NCI-H524 treated with DMSO at 0.1 percent for 48 hours (cell line): ENCODE measurements at places on chromosomes 1 and 21.

DNA sequence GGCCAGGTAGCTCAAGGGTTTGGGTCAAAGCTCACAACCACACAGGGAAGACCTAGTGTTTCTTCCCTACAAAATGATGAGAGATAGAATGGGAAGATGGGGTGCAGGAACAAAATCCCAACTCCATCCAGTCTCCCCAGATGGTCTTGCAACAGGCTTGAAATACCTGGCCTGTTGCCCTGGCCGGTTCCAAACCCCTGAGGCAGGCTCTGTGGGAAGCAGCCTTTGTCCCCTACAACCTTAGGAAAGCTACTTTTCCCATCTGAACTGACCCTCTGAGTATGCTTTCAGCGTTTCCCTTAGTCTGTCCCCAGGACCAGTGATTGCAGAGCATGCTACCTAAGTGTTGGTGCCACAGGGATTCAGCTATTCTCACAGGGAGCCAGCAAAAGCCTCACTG is 104.0 kb downstream of the GDAP2 start:
- no peak for DNase-seq

GRCh38 chr1:184020855-184021254 is 16.7 kb downstream of the COLGALT2 start:
- no peak for DNase-seq

GRCh38 chr1:54937469-54937868 is 43.0 kb upstream of the TMEM61 start:
- DNase-seq, result no peak

GRCh38 chr1:80925130-80925805 is 875.5 kb upstream of the ADGRL2 start:
- DNase-seq, result no peak

GRCh38 chr1:39649636-39650185 is 10.3 kb upstream of the HEYL start:
- no peak for DNase-seq

- DNase-seq, result no peak
These were observed 351.8 kb upstream of the FMN2 start for GRCh38 chr1:239739919-239740318.

DNA sequence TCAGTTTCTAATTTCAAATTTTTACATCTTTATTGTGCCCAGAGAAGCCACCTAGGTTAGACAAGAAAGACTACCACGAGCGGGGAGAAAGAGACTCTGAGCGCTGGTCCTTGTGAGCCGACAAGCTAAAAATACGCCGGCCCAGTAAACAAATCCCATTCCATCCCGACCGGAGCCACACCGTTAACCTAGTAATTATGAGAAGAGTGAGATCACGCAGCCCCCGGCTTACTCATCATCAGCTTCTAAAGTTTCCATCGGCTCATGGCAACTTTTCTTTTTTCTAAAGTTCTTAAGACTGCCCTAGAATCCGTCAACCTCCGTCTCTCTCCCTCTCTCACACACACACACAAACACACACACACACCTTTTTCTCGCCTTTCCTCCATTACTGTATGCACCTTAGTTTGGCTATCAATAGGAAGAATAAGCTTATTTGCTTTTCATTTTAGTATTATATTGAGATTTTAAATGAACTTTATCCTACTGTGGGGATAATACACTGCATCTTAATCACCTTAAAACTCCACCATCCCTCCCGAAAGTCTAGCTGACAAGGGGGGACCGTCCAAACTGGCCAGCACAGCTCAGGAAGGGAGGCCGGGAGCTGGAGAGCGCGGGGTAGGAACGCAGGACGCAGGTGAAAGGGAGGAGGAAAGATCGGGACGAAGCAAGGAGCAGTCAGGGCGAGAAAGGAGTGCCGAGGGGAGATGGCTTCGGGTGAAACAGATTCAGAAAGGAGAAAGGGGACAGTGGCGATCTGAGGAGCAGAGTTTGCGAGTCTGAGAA is 728 bp downstream of the OTUD7B start:
- no peak for DNase-seq

DNA sequence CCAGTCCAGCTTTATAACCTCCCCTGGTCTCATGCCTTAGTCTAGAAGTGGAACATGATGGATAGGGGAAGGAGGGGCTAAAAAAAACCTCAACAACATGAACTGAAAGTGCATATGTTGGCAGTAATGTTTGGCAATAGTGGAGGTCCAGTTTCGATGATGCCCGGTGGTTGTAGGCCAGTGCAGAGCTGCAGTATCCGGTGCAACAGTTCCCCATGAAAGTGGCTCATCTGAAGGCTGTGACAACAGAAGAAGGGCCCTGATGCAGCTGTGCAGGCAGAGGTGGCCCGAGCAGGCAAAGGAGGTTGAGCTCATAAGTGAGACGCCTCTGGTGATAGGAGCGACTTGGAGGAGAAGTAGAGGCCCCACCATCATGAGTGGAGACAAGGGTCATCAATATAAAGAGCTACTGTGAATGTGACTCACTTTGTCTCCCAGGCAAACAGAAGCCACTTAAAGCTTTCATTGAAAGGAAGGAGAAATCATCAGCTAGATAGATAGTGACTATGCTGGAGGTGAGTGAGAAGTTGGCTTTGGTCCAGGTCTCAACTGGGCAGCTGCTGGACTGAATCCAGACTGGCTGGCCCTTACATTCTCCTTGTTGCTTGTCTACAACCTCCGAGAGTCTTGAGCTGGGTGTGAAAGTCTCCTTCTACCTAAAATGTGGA is 10.2 kb upstream of the CREG1 start:
- DNase-seq, result no peak

- DNase-seq, result no peak
These were observed 50.4 kb upstream of the KIAA1614 start for GRCh38 chr1:180862305-180862704.

GRCh38 chr1:156086256-156086662 is 4.0 kb upstream of the MEX3A start:
- DNase-seq, result no peak

- DNase-seq, result no peak
These were observed 38.8 kb upstream of the PGD start for GRCh38 chr1:10360045-10360444.

GRCh38 chr21:29656504-29657239 is 283.1 kb downstream of the GRIK1 start:
- DNase-seq, result no peak

- no peak for DNase-seq
These were observed 76.5 kb upstream of the MAP10 start for GRCh38 chr1:232728507-232729263.

GRCh38 chr1:202238914-202239313 is 45.3 kb downstream of the LGR6 start:
- DNase-seq, result no peak

DNA sequence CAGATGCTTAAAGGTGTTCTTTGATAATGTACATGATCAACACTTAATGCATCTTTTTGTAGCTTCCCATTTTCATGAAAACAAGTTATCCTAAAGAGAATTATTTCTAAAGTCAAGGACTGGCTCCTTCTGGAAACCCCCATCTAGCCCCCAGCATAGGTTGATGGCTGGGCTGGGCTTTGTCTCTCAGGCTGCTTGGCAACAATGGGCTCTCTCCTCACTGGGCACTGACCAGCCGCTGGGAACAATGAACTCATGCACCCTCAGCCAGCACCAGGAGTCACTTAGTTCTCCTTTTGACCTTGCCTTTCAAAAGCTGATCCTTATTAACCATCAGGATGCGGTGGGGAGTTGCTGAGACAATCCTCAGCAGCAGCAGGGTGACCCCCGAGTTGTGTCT is 293.0 kb upstream of the PLXNA2 start:
- no peak for DNase-seq

DNA sequence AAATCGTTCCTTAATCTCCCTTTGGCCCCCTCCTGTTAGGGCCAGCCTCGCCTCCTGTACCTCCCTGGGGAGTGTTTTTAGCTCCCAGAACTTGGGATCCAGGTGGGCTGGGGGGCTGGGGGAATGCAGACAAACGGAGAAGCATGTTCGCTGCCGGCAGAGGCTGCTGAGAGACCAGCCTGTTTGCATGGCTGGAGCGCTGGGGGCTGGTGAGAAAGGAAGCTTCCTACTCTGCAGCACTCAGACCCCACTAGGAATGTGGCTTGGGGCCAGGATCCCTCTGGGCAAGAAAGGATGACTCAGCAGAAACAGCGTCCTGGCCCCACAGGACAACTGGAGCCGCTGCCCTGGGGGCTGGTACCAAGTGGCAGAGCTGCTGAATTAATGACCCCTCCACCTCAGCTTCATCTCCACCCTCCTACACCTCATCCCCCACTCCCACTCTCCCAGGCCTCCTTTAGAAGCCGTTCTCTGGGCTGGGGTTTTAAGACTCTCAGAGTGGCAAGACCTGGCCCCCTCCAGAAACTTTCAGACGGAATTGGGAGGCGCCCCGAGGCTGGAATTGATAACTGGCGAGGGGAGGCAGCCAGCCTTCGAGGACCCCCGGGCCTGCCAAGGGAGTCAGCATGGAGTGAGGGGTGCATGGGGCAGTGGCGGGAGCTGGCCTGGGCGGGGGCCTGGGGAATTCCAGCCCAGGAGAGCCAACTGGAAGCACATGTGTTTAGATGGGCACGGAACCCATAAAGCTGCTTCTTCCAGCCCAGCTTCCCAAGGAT is 28.5 kb upstream of the EPS8L3 start:
- no peak for DNase-seq

GRCh38 chr1:154906621-154907081 is 29.9 kb downstream of the PMVK start:
- DNase-seq, result no peak

DNA sequence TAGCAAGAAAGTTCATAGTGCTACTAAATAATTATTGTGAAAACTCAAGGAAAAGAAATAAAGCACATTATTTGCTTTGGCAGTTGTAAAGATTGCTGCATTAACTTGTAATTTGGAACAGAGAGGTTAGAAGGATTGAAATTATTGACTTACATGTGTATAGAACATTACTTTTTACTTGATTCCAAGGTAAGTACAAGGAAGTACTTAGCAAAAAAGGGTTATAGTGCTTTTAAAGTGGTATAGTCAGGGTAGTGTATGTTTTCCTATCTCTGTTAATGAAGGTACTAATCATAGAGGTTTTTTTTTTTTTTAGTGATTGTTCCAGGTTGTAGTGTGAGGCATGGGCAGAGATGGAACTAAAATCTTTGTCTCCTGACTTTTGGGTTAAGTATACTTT is 29.4 kb downstream of the MAN1A2 start:
- DNase-seq, result no peak

DNA sequence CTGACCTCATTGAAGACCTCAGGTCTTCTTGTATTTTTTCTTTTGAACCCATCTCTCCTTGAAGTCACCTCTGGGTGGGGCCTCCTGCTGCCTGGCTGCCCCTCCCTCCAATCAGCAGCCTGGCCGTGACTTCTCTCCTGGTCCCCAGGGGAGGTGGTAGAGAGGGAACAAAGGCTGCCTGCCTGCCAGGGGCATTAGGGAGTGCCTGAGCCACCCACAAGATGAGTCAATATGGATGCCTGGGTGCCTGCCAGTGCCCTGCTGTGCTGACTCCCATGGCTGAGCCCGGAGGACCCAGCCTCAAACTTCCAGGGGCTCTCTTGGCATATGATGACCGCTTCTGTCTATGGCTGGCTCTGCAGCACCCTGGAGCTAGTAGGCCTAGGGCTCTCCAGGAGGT is 5.3 kb upstream of the CDCP2 start:
- no peak for DNase-seq

GRCh38 chr1:25198663-25199252 is 33.5 kb downstream of the SYF2 start:
- DNase-seq, result no peak

DNA sequence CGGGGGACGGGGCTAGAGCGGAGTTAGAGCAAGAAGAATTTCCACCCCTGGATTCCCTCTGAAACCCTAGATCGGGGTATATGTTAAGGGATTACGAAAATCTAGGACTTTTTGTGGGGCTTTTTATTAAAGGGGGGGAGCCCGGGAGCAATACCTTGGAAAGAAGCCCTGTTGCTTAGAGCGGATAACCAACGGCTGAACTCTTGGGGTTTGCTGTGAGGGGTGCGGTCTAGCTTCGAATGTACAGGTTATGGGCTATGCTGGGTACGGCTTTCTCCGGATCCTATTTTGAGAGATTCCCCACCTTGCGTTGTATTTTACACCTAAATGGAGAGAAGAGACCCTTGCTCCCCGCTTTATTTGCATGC is 626 bp downstream of the DYRK3 start:
- DNase-seq, result peak; percentile 2

- no peak for DNase-seq
These were observed 10.7 kb downstream of the CELF3 start for GRCh38 chr1:151705753-151706463.

- DNase-seq, result no peak
These were observed 15.6 kb upstream of the CSF1 start for GRCh38 chr1:109894823-109895719.

- no peak for DNase-seq
These were observed 40.4 kb downstream of the FRRS1 start for GRCh38 chr1:99725996-99726395.

GRCh38 chr1:213651077-213651476 is 336.7 kb upstream of the PROX1 start:
- DNase-seq, result no peak

- DNase-seq, result no peak
These were observed 228.5 kb upstream of the AJAP1 start for GRCh38 chr1:4425892-4426291.

DNA sequence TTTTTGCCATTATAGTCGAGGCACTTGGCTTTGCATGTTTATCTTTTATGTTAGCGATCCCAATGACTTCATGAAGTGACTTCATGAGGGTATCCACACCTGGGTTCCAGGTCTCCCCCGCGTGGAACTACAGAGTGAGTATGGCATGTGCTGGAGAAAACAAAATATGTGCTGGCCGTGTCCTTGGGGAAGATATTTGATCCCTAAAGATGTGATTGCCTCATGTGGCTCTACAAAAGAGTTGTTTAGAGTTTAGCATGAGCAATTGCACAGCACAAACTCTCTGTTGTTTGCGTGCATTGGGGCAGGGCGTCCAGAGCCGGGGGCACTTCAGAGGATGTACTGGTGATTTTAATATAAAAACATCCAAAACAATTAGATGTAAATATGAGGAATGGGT is 4.8 kb downstream of the IL10RB start:
- no peak for DNase-seq

DNA sequence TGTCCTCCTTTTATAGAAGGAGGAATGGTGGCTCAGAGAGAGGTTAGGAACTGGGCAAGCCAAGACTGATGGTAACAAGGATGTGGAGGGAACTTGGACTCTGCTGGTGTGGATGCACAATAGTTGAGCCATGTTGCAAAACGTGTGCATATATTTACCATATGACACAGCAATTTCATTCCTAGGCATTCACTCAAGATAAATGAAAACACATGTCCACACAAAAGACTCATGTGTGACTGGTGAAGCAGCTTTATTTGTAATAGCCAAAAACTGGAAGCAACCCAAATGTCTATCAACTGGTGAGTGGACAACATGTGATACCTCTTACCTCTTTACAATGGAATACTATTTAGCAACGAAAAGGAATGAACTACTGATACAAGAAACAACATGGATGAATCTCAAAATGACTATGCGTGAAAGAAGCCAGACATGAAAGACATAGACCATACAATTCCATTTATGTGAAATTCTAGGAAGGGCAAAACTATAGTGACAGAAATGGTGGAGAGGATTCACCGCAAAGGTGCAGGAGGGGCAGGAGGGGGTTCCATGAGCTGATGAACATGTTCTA is 36.2 kb downstream of the CAMK2N1 start:
- no peak for DNase-seq
